ENCODE measurements at places on chromosomes 6 and 20. TPM values are rescaled to one million over a fixed set of nuclear protein-coding genes. Genes with fewer than 3 reads are reported as not detected.

- no peak for DNase-seq
Observed at GRCh38 chr6:68069921-68070710, 565.0 kb upstream of the ADGRB3 start.

GRCh38 chr6:134515986-134516385 lies 198.1 kb upstream of the SGK1 start:
- DNase-seq = no peak

Gene SLC22A7
- 1.2 TPM for polyA plus RNA-seq

Gene MAP7
- polyA plus RNA-seq = 35.3 TPM

- DNase-seq = no peak
Observed at GRCh38 chr20:52497731-52498130, 306.2 kb upstream of the ZFP64 start.

Gene PLN
- polyA plus RNA-seq = 4.8 TPM

Gene JARID2
- 28.4 TPM for polyA plus RNA-seq

Gene PAK5
- 0.63 TPM for polyA plus RNA-seq

- no peak for DNase-seq
Observed at GRCh38 chr6:19833947-19834346, 3.2 kb upstream of the ID4 start.

All from left kidney (tissue), 8 donors.